Purkinje cell (primary cell): ENCODE measurements at places on chromosomes 5 and 9. TPM values are rescaled to one million over a fixed set of nuclear protein-coding genes. Genes with fewer than 3 reads are reported as not detected.

Gene NRG2
- 0.38 and 0.73 TPM in 2 replicates for polyA plus RNA-seq

Gene PFN3
- not detected in 2 replicates for polyA plus RNA-seq

Gene FAM13B
- 17.9 and 23.1 TPM in 2 replicates for polyA plus RNA-seq

Gene C5orf34
- 0.67 and 1.4 TPM in 2 replicates for polyA plus RNA-seq

Gene SPINK1
- not detected in 2 replicates for polyA plus RNA-seq
